CD4-positive, CD25-positive, alpha-beta regulatory T cell (primary cell): ENCODE measurements at places on chromosomes 11 and 22. TPM values are rescaled to one million over a fixed set of nuclear protein-coding genes. Genes with fewer than 3 reads are reported as not detected.

DNA sequence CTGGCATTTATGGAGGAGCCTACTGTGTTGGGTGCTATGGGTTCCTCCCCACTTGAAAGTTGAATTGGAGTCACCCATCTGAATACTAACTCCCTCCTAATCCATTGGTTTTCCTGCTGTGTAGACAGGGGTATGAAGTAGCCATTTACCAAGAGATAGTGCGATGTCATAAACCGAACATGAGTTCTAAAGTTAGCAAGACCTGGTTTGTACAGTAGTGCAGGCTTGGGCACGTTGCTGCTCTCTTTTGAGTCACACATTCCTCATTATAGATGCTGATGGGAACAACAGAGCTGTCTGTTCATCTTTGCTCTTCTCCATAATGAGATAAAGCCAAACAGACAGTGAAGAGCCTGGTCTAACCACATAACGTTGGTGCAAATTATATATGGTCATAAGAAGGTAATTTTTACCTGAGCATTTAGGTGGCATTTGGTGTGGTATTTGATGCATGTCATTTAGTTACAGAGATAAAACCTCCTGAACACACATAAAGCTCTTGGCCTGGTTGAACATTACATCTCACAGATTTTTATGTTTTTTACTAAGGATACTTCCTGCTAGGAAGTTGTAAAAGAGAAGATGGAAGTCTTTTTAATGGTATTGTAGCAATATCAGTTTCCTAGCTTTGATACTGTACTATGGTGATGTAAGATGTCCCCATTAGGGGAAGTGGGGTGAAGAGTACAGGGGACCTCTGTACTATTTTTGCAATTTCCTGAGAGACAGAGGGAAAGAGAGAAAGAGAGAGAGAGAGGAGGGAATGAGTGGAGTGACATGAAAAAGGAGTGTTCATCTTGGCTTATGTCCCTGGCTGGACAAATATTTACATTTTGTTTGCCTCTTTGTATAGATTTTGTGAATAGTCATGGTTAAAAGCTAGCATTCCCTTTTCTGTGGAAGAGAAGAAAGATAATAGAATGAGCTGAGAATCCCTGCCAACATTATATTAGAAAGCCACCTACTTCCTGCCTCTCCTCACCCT is 27.9 kb downstream of the GRAP2 start:
- no peaks in the 10 kb centered on the region for H3K36me3 ChIP-seq
- peak overlapping the region; percentile 84 for H3K4me3 ChIP-seq

DNA sequence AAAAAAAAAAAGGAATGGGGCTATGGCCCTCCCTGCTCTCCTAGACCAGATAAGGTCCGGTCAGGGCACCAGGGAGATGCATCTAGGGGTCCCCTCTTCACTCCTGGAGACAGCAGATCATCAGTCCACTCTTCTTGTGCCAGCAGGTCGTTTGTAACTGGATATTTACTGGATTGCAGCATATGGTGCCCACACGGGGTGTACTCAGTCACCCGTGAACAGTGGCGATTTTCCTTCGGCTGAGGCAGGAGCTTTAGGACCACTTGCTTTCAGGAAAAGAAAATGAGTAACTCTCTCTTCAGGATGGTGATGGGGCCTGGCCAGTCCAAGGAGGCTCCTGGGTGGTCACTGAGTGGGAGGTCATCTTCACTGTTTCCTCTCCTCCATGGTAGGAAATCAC is 38.3 kb upstream of the RAB1B start:
- no peaks in the 10 kb centered on the region for H3K27me3 ChIP-seq
- no peak overlapping the region for H3K4me3 ChIP-seq
- H3K36me3 ChIP-seq, result peaks cover 87% of the 10 kb centered on the region
- H3K27ac ChIP-seq, result no peak overlapping the region
- no peak for DNase-seq

GRCh38 chr11:41256041-41256440 is 203.4 kb downstream of the LRRC4C start:
- no peak overlapping the region for H3K4me3 ChIP-seq
- H3K27ac ChIP-seq, result no peak overlapping the region
- H3K27me3 ChIP-seq, result no peaks in the 10 kb centered on the region
- no peaks in the 10 kb centered on the region for H3K36me3 ChIP-seq

GRCh38 chr22:40050258-40050657 is 55.5 kb downstream of the FAM83F start:
- H3K4me3 ChIP-seq, result no peak overlapping the region
- H3K27ac ChIP-seq, result no peak overlapping the region
- H3K4me1 ChIP-seq, result peaks cover 74% of the 10 kb centered on the region
- H3K36me3 ChIP-seq, result peaks cover 5% of the 10 kb centered on the region
- H3K27me3 ChIP-seq, result no peaks in the 10 kb centered on the region
- DNase-seq, result no peak

DNA sequence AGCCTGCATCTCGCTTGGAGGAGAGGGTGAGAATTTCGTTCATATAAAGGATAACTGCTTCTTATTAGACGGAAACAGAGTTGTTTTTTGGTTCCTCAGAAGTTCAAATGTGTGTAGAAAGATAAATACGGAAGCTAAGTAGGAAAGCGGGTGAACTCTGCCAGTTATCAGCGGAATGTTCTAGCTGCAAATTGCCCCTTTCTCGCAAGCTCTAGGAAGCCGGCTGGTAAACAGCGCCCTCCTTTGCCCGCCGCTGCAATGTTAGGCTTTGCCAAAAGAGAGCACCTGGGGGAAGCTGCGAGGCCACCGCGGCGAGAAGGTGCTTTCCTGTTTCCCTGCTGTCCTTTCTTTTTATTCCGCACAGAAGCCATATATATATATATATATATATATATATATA is 67.0 kb downstream of the IGLL5 start:
- H3K4me3 ChIP-seq, result no peak overlapping the region
- no peaks in the 10 kb centered on the region for H3K36me3 ChIP-seq
- peaks cover 23% of the 10 kb centered on the region for H3K27me3 ChIP-seq

GRCh38 chr22:49243335-49243734 is 584.3 kb downstream of the BRD1 start:
- no peak overlapping the region for H3K27ac ChIP-seq
- no peak for DNase-seq
- H3K36me3 ChIP-seq, result no peaks in the 10 kb centered on the region
- no peak overlapping the region for H3K4me3 ChIP-seq
- H3K4me1 ChIP-seq, result no peaks in the 10 kb centered on the region

- DNase-seq, result no peak
- H3K36me3 ChIP-seq, result no peaks in the 10 kb centered on the region
- H3K4me3 ChIP-seq, result no peak overlapping the region
- peaks cover 6% of the 10 kb centered on the region for H3K4me1 ChIP-seq
These were observed 121.1 kb upstream of the CRYBB3 start for GRCh38 chr22:25078591-25078990.

The IGLL1 gene
- total RNA-seq, result not detected

The RRM1 gene
- total RNA-seq, result 76.9 TPM

DNA sequence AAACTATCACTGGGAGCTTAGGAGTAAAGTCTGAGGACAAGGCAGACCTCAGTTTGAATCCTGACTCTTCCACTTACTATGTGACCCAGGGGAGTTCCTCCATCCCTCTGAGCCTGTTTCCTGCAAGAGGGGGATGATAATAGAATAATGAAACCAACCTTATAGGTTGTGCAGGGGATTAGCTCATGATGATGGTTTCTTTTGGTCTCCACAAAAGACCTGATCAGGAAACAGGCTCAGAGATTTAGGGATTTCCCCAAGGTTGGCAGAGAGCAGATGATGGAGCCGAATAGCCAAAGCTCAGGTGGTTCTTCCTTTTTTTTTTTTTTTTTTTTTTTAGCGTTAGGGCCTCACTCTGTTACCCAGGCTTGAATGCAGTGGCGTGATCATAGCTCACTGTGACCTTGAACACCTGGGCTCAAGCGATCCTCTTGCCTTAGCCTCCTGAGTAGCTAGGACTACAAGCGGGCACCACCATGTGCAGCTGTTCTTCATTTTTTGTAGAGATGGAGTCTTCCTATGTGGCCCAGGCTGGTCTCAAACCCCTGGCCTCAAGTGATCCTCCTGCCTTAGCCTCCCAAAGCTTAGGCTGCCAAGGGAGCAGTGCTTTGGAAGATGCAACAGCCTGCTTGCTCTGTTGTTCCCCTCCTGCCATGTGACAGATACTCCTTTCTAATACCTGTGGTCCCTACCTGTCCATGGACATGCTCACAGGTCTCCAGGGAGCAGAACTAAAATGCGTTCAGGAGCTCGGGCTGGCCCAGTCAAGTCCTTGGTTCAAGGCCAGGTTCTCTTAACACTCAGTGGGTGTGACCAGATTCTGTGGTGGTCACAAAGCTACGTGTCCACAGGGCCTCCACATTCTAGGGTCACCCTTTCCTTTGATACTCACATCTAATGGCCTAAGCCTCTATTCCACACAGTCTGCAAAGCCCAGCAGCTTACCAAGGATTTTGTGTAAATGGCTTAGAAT is 22.3 kb downstream of the PATZ1 start:
- H3K4me1 ChIP-seq, result no peaks in the 10 kb centered on the region
- peaks cover 58% of the 10 kb centered on the region for H3K36me3 ChIP-seq
- H3K4me3 ChIP-seq, result no peak overlapping the region
- no peak overlapping the region for H3K27ac ChIP-seq
- no peaks in the 10 kb centered on the region for H3K27me3 ChIP-seq

GRCh38 chr22:42819412-42820044 is 37.5 kb downstream of the ARFGAP3 start:
- H3K4me3 ChIP-seq, result no peak overlapping the region
- H3K27me3 ChIP-seq, result no peaks in the 10 kb centered on the region
- no peaks in the 10 kb centered on the region for H3K4me1 ChIP-seq
- H3K27ac ChIP-seq, result no peak overlapping the region
- H3K36me3 ChIP-seq, result peaks cover 31% of the 10 kb centered on the region
- DNase-seq, result no peak

- no peaks in the 10 kb centered on the region for H3K4me1 ChIP-seq
- H3K27me3 ChIP-seq, result no peaks in the 10 kb centered on the region
- peaks cover 90% of the 10 kb centered on the region for H3K36me3 ChIP-seq
- no peak overlapping the region for H3K27ac ChIP-seq
- no peak overlapping the region for H3K4me3 ChIP-seq
These were observed 28.5 kb downstream of the SERPIND1 start for GRCh38 chr22:20802452-20802851.

- DNase-seq, result no peak
- H3K4me1 ChIP-seq, result peaks cover 13% of the 10 kb centered on the region
- no peak overlapping the region for H3K4me3 ChIP-seq
- H3K27ac ChIP-seq, result no peak overlapping the region
- no peaks in the 10 kb centered on the region for H3K27me3 ChIP-seq
These were observed 6.5 kb downstream of the ZDHHC24 start for GRCh38 chr11:66539170-66539869.

- H3K27ac ChIP-seq, result no peak overlapping the region
- no peaks in the 10 kb centered on the region for H3K27me3 ChIP-seq
- no peak for DNase-seq
- peaks cover 27% of the 10 kb centered on the region for H3K4me1 ChIP-seq
- H3K36me3 ChIP-seq, result no peaks in the 10 kb centered on the region
- no peak overlapping the region for H3K4me3 ChIP-seq
These were observed 23.2 kb downstream of the NF2 start for GRCh38 chr22:29626497-29627195.
